Astrocyte of the cerebellum (primary cell): ENCODE measurements at places on chromosomes 2 and 18.
A peak's percentile ranks its signal among the peaks of the same experiment; 100 is the strongest.

DNA sequence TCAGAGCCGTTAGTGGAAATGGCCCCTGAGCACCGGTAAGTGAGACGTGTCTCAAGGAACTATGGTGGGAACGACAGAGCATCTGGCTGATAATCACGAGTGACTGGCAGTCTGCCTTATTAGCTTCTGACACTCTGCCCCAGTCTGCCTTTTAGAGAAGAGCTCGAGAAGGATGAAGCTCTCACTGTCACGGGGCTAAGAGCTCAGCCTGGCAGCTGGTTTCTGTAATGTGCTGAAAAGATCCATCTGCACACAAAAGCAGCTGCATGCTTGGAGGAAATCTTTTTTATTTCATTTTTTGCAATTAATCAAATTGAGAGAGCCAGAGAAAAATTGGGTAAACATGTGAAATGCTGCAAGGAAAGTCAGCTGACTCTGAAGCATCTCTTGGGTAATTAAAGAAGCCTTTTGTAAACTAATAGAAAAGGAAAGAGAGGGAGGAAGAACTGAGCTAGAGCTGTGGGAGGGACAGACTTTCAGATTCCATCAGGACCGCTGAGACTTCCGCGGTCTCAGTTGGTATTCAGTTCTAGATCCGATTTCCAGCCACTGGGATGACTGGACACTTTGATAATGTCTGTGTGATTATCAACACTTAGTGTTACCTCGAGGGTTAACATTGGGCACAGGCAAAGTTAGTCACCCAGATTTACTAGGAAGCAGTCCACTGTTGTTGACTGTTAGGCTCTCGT lies 24.4 kb downstream of the MBP start:
- DNase-seq = peak; percentile 50

DNA sequence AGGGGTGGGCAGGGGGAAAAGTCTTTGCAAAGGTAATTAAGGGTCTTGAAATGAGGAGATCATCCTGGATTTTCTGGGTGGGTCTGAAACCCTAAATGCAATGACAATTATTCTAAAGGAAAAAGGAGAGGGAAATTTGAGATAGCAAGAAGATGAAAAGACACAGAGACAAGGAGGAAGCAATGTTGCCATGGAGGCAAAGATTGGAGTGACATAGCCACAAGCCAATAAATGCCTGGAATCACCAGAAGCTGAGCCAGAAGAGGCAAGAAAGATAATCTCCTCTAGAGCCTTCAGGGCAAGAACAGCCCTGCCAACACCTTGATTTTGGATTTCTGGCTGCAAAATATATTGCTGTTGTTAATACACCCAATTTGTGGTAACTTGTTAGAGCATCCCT lies 1246.3 kb upstream of the PIK3C3 start:
- DNase-seq = no peak

GRCh38 chr2:64914735-64915509 lies 74.3 kb upstream of the SLC1A4 start:
- DNase-seq = no peak

- DNase-seq = no peak
These were observed 15.9 kb downstream of the LTBP1 start for GRCh38 chr2:32962690-32963089.

DNA sequence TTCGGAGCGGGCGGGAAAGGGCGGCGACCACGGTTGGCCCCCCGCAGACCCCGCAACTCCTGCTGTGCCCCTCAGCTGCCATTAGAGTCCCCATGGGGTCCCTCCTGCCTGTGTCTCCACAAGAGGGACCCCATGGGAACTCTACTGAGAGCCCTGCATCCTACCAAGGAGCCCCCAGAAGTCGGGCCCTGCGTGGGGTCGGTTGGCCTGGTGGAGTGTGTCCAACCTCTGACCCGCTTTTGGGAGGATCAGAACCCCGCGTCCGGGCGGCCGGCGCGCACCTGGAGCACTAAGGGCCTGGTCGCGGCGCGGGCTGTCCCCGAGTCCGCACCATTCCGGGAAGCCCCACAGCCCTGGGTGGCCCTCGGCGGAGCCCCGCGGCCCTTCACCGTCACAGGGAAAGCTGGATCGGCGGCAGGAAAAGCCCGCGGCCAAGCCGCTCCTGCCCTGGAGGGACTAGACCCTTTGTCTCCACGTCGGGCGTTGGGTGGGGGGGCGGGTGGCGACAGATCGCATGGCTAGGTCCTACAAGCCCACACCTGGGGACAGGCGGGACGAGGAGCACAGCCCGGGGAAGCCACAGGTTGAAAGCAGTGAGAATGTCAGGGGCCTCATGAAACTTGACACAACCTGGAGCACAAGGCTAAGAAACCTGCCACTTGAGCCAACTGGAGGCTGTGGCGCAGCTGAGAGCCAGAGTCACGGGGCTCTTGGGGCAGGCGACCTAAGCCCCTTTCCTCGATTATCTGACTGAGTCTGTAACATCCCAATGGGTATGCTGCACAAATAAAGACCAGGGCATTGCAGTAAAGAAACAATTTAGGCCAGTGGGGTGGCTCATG lies 11.2 kb upstream of the CXXC1 start:
- no peak for DNase-seq

DNA sequence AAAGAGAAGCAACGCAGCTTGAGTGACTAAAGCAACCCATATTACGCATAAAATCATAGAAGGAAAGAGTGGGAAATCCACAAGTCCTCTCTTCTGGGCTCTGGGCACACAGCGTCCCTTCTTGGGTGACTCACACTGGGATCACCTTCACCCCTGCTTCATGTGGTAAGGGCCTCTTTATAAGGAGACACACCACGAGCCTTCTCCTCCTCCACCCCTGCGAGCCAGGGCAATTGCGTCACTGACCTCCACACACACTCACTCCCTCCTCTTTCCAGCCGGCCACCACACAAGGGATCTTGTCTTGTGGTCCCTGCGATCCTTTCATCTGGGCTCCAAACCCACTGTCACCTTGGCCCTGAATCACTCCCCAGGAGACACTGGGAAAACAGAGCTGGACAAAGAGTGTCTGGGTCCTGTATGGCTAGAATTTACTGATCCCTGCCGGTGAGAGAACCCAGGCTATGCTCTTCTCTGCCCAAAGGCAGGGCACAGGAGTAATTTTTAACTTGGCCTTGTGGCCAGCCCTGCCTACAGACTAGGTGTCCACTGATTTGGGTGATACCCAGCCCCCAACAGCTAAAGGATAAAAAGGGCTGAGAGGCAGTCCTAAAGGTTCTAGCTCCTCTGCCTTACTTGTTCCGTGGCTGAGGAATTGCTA lies 35.3 kb downstream of the NHEJ1 start:
- DNase-seq = peak; percentile 68

DNA sequence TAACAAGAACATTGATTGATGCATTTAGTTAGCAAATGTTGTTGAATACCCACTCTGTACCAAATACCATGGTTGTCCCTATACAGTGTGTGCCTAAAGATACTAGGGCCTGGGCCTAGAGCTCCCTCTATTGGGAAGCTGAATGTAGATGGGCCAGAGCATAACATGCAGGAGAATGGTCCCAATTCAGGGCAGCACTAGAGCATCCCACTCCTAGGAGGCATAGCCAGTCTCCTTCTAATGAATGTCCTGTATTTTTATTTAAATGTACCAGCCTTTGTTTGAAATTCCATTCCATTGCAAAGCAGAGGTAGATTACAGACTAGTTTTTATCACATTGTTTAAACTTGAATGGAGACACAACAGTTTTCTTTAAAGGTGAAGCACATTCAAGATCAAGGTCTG lies 90.6 kb downstream of the FEZ2 start:
- peak; percentile 55 for DNase-seq

GRCh38 chr2:239152916-239153305 lies 247.9 kb downstream of the HDAC4 start:
- DNase-seq = no peak

DNA sequence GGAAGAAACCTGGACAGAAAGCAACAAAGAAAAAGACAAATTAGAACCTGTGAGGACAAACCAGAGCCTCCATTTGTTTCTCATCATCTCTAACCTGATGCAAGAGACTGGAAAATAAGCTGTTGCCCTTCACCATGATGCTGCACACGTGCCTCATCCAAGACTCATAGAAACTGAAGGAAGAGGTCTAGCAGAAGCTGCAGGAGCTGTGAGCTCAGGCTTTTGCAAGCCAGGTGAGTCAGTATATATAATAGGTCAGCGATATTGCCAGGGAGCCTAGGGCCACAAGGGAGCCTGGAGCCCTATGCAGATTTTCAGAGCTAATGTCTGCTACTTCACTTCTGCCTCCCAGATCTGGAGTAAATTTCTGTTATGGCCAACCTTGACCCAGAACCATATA lies 163.1 kb downstream of the LNPK start:
- no peak for DNase-seq

- no peak for DNase-seq
These were observed 94.6 kb downstream of the TGIF1 start for GRCh38 chr18:3544537-3544936.

DNA sequence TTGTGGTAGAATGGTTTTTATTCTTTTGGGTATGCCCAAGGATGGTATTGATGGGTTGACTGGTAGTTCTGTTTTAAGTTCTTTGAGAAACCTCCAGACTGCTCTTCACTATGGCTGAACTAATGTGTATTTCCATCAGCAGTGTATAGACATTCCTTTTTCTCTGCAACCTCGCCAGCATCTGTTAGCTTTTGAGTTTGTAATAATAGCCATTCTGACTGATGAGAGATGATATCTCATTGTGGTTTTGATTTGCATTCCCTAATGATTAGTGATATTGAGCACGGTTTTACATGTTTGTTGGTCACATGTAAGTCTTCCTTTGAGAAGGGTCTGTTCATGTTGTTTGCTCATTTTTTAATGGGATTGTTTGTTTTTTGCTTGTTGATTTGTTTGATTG lies 1348.7 kb upstream of the NXPH2 start:
- no peak for DNase-seq

- peak; percentile 90 for DNase-seq
These were observed 312.9 kb downstream of the PRKCE start for GRCh38 chr2:45964223-45964841.
